Suprapubic skin (tissue), 4 donors: ENCODE measurements at places on chromosomes 6 and 20. TPM values are rescaled to one million over a fixed set of nuclear protein-coding genes. Genes with fewer than 3 reads are reported as not detected.

Gene HLA-DQA2
- total RNA-seq: 4.7 TPM

- DNase-seq: no peak
Observed at GRCh38 chr6:169411296-169411695, 157.7 kb upstream of the THBS2 start.

- no peak for DNase-seq
Observed at GRCh38 chr6:158071121-158072082, 89.7 kb downstream of the SYNJ2 start.

GRCh38 chr20:31710423-31711108, 12.1 kb downstream of the BCL2L1 start:
- peak; percentile 70 for DNase-seq
